ENCODE measurements at places on chromosomes 16 and 17.

DNA sequence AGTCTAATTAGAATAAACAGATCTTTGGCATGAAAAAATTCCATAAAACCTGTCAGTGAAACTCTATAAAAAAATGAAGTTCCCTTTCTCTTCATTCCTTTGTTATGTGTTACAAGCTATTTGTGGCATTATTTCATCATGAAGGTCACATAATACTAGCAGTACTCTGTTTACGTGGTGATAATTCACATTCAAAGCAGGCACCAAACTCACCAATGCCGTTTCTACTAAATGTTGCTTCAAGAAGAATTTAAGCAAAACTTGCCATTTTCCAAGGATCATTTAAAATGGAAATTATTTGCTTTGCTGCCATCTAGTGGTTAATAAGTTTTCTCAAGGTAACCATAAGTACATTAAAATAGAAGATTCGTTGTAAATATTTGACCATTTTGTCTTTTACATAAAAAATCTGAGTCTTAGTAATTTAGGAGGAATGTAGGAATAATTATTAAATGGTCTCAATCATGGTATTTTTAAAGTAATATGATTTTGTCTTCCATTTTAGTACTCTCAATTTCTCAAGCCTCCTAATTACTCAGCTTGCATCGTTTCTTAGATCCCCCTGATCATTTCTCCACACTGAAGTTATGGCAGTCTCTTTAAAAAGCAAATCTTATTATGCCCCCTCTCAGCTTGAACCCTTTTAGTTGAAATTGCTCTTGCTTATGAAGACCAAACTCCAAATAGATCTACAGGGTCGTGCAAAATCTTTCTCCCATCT is 80.8 kb downstream of the OMG start:
- DNase-seq: no peak

DNA sequence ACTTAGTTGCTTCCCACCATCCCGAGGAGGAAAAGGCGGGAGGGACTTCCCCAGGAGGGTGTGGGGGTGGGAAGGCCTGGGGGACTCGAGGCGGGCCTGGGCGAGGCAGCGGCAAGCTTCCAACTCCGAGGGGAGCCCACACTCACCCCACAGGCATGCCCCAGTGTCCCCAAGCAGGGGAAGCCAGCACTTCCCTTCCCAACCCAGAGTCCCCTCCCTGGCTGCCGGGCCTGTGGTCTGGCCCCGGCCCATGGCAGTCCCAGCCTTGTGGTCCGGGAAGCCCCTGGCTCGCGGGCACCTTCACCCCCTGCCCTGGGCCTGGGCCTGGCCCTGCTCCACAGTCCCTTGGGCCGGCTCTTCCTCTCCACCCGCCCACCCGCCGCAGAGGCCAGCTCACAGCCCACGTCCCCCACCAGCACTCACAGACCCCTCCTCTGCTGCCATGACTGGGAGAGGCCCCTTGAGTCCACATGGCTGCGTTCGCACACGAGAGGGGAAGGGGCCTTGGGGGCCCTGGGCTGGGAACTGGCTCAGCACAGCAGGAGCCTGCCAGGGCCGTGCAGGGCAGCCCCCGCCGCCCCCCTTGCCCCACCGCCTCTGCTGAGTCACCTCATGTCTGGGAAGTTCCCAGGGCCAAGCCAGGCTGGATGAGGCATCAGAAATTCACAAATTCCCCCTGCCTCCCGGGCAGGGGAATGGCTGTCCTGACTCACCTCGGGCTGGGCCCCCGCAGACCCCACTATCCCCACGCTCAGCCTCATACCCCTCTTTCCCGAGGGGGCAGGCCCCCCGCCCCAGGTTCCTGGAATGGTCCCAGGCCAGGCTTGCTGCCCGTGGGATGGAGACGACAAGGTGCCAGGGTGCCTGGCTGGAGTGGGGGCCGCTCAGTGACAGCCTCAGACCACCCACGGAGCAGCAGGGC is 27.8 kb downstream of the BAHCC1 start:
- no peak for DNase-seq

DNA sequence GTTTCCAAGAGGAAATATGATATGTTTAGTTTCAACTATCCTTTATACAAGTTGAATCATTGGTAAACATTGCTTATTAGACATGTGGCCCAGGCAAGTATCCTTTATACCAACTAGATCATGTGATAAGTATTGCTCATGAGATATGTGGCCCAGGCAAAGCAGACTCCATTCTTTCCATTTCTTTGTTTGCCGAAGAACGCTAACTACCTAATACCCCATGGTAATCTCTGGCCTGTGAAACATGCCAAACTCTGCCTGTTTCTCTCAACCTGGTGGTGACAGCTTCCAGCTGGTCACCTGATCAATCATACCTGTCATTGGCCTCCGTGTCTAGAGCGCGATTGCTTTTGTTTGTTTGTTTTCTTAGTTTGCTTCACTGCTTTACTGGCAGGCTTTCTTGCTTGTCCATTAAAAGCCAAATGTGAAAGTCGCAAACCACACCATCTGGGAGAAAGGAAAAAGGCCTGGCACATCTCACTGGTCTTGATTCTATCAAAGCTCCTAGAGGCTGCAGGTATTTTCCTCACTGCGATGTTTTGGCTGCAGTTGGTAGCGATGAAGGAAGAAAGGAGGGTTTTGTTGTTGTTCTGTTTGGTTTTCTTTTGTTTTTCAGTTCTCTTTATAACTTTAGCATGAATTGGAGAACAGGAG is 686.2 kb downstream of the KCNJ2 start:
- no peak for DNase-seq

DNA sequence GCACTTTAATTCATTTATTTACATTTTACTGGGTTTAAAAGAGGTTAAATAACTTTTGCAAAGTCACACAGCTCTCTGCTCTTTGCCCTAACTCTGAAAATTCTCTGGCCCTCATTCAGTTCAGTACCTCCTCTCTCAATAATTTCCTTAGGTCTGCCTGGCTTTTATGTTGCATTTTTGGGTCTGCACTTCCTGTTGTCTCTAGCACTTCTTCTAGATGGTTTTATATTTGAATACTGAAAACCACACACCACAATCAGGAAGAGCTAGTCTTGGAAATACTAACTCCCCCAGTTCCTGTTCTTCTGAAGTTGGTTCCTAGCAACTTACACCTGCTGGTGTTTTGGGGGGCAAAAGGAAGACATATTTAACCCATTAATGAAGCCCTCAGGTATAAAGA is 577.9 kb downstream of the HS3ST4 start:
- no peak for DNase-seq

GRCh38 chr17:49730078-49730784 is 22.5 kb upstream of the SLC35B1 start:
- DNase-seq: peak; percentile 88

- no peak for DNase-seq
Observed at GRCh38 chr17:5065227-5065744, 13.0 kb upstream of the ZFP3 start.

GRCh38 chr17:56798916-56799315 is 34.8 kb downstream of the C17orf67 start:
- no peak for DNase-seq

All from cardiac septum (tissue), 1 donor.